ENCODE measurements at places on chromosomes 5 and 9. TPM values are rescaled to one million over a fixed set of nuclear protein-coding genes. Genes with fewer than 3 reads are reported as not detected.

Gene PLAC8L1
- total RNA-seq: not detected

Gene HCN1
- not detected for total RNA-seq

Gene FCN1
- not detected for total RNA-seq

Gene GLRA1
- total RNA-seq: not detected

Gene CKS2
- total RNA-seq: 25.9 TPM

Gene FOXI1
- not detected for total RNA-seq

Gene DNAI1
- not detected for total RNA-seq

Gene RNF183
- total RNA-seq: not detected

Gene PCDHA1
- under 0.01 TPM for total RNA-seq

Gene SLC6A3
- not detected for total RNA-seq

Gene PTBP3
- 16.7 TPM for total RNA-seq

Gene AK8
- total RNA-seq: 0.26 TPM

Gene IRX1
- not detected for total RNA-seq

Gene STKLD1
- total RNA-seq: 0.99 TPM

Gene BARHL1
- total RNA-seq: not detected

Gene HAPLN1
- total RNA-seq: not detected
